ENCODE measurements at places on chromosomes 6 and 20. TPM values are rescaled to one million over a fixed set of nuclear protein-coding genes. Genes with fewer than 3 reads are reported as not detected.

GRCh38 chr20:21901470-21902275 is 196.2 kb downstream of the PAX1 start:
- no peak overlapping the region for H3K4me3 ChIP-seq
- peak; percentile 22 for DNase-seq
- no peaks in the 10 kb centered on the region for H3K27me3 ChIP-seq
- H3K27ac ChIP-seq, result no peak overlapping the region
- H3K4me1 ChIP-seq, result no peaks in the 10 kb centered on the region

- H3K4me1 ChIP-seq, result no peaks in the 10 kb centered on the region
- H3K4me3 ChIP-seq, result no peak overlapping the region
- no peaks in the 10 kb centered on the region for H3K27me3 ChIP-seq
- H3K36me3 ChIP-seq, result no peaks in the 10 kb centered on the region
- no peak overlapping the region for H3K27ac ChIP-seq
Measured at GRCh38 chr6:162497389-162497788, 230.2 kb downstream of the PRKN start.

DNA sequence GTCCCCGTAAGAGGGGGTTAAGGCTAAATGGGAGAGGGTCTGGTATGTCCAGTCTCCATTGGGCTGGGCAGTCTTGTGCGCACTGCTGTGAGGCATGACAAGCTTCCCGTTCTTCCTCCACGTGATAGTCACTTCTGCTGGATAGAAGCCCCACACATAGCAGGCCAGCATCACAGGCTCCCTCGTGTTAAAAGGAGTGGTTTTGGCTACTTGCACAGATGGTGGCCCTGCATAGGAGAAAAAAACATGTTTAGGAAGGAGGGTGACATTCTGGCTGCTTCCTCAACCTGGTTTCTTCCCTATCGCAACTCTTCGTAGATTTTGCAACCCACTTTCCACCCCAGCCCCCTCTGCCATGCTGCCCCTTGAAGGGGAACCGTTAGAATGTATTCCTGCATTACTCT is 3.6 kb downstream of the HLA-DMB start:
- DNase-seq, result no peak
- H3K27me3 ChIP-seq, result no peaks in the 10 kb centered on the region
- no peaks in the 10 kb centered on the region for H3K36me3 ChIP-seq
- H3K4me3 ChIP-seq, result no peak overlapping the region

DNA sequence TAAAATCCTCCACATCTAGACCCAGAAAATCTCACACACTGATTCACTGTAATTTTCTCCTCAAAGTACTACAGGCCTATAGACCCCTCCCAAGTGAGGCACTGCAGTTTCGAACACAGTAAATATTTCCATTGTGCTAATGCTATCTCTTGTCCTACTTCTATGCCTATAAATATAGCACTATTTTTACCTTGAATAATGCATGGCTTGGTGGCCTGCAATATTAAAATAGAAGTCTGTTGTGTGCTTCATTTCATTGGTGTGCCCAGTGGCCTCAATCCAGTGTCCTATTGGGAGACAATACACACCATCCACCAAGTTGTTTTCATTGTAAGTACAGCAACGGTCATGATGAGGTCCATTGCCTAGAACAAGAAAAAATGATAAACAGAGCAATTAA is 49.4 kb downstream of the EPM2A start:
- DNase-seq, result no peak
- H3K27ac ChIP-seq, result no peak overlapping the region
- H3K4me1 ChIP-seq, result no peaks in the 10 kb centered on the region
- peaks cover 29% of the 10 kb centered on the region for H3K36me3 ChIP-seq

Gene TSBP1
- not detected for total RNA-seq

- H3K36me3 ChIP-seq, result no peaks in the 10 kb centered on the region
- no peak overlapping the region for H3K27ac ChIP-seq
- no peak overlapping the region for H3K4me3 ChIP-seq
- H3K27me3 ChIP-seq, result no peaks in the 10 kb centered on the region
- H3K4me1 ChIP-seq, result peaks cover 8% of the 10 kb centered on the region
Measured at GRCh38 chr6:136886091-136886490, 36.0 kb upstream of the SLC35D3 start.

GRCh38 chr6:53020005-53020744 is 25.1 kb upstream of the GSTA4 start:
- H3K27me3 ChIP-seq, result no peaks in the 10 kb centered on the region
- H3K36me3 ChIP-seq, result peaks cover 61% of the 10 kb centered on the region
- DNase-seq, result no peak
- no peak overlapping the region for H3K4me3 ChIP-seq
- no peaks in the 10 kb centered on the region for H3K4me1 ChIP-seq

DNA sequence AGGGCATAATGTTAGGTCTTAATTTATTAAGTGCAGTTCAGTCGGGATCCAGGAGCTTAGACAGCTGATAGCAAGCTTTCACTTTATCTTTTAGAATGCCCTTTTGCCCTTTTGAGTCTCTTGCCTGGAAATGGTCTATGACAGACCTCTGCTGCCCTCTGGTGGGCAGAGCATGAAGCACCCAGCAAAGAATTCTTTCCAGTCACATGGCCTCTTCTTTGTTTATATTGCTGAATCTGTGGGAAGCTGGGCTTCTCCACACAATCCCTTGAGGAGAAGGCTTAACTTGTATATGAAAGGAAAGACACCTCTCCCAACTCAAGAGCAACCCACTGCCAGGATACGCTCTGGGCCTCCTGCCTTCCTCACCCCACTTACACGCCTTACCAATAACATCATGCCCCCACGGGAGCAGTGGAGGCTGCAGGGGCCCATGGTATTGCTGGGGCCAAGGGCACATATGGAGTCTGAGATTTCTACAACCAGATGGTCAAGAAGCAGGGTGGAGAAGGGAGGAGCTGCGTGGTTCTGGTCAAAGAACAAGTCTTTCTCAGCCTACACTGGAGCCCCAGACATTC is 20.4 kb downstream of the WFDC3 start:
- H3K4me1 ChIP-seq, result peaks cover 17% of the 10 kb centered on the region
- DNase-seq, result peak; percentile 95
- H3K36me3 ChIP-seq, result no peaks in the 10 kb centered on the region
- H3K4me3 ChIP-seq, result no peak overlapping the region

- no peaks in the 10 kb centered on the region for H3K4me1 ChIP-seq
- no peak overlapping the region for H3K27ac ChIP-seq
- H3K36me3 ChIP-seq, result no peaks in the 10 kb centered on the region
- no peak overlapping the region for H3K4me3 ChIP-seq
- no peaks in the 10 kb centered on the region for H3K27me3 ChIP-seq
- DNase-seq, result no peak
Measured at GRCh38 chr6:95084867-95085266, 492.5 kb upstream of the MANEA start.

Gene IL20RA
- total RNA-seq, result 3.9 TPM

Gene CCN6
- total RNA-seq, result not detected

Gene F13A1
- 27.5 TPM for total RNA-seq

DNA sequence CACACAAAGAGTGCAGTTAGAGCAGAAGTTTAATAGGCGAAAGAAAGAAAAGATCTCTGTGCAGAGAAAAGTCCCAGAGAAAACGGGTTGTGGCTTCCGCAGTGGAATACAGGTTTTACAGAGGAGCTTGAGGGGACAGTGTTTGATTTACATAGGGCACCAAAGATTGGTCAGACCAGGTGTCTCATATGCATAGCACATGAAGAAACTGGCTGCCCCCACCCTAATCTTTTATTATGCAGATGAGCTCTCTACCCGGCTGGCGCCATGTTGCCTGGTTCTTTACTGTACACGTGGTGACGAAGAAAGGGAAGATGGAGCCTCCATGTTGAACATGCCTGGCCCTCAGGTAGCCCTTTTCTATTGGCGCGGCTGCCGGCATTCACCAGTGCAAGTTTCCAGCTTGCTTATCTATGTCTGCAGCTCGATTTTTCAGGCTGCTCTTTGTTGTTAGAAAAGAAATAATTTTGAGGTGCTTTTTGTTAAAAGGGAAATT is 47.4 kb downstream of the SLC35B3 start:
- H3K4me3 ChIP-seq, result no peak overlapping the region
- no peaks in the 10 kb centered on the region for H3K36me3 ChIP-seq
- H3K27ac ChIP-seq, result no peak overlapping the region
- no peak for DNase-seq

Gene HSPA12B
- 6.1 TPM for total RNA-seq

DNA sequence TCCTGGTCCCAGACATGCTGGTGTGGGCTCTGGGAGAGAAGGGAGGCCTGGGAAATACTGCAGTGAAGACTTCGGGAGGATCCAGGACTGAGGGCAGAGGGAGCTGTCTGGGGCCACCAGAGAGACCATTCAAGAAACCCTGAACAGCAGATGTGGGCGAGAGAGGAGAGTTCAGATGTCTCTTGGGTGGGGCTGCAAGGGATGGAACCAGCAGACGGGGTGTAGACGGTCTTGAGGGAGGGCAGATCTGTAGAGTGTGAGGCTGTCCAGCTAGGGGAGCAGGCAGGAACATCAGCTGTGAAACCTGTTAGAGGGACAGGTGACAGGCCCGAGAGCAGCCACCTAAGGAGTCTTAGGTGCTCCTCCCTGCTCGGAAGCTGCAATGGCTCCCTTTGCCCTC is 38.9 kb downstream of the ITPR3 start:
- DNase-seq, result no peak
- peaks cover 94% of the 10 kb centered on the region for H3K36me3 ChIP-seq
- no peaks in the 10 kb centered on the region for H3K27me3 ChIP-seq
- H3K4me1 ChIP-seq, result no peaks in the 10 kb centered on the region

GRCh38 chr6:28165563-28165962 is 23.9 kb downstream of the ZKSCAN8 start:
- H3K4me1 ChIP-seq, result peaks cover 16% of the 10 kb centered on the region
- no peaks in the 10 kb centered on the region for H3K27me3 ChIP-seq
- no peaks in the 10 kb centered on the region for H3K36me3 ChIP-seq
- no peak overlapping the region for H3K27ac ChIP-seq

Gene CRISP2
- not detected for total RNA-seq

- no peak overlapping the region for H3K27ac ChIP-seq
- H3K27me3 ChIP-seq, result peaks cover 3% of the 10 kb centered on the region
- DNase-seq, result no peak
- no peak overlapping the region for H3K4me3 ChIP-seq
- peaks cover 55% of the 10 kb centered on the region for H3K4me1 ChIP-seq
Measured at GRCh38 chr20:64082126-64082731, 2.0 kb downstream of the LKAAEAR1 start.

GRCh38 chr6:75480425-75480824 is 13.2 kb downstream of the FILIP1 start:
- H3K27ac ChIP-seq, result no peak overlapping the region
- no peak for DNase-seq
- no peak overlapping the region for H3K4me3 ChIP-seq
- H3K4me1 ChIP-seq, result peaks cover 18% of the 10 kb centered on the region

Gene EMILIN3
- 2.6 TPM for total RNA-seq

- no peaks in the 10 kb centered on the region for H3K36me3 ChIP-seq
- H3K27me3 ChIP-seq, result no peaks in the 10 kb centered on the region
Measured at GRCh38 chr6:110629153-110629552, 152.7 kb upstream of the SLC22A16 start.

GRCh38 chr6:79404677-79405076 is 132.6 kb downstream of the LCA5 start:
- no peak overlapping the region for H3K4me3 ChIP-seq
- DNase-seq, result peak; percentile 73
- H3K36me3 ChIP-seq, result no peaks in the 10 kb centered on the region
- no peaks in the 10 kb centered on the region for H3K27me3 ChIP-seq
- peaks cover 8% of the 10 kb centered on the region for H3K4me1 ChIP-seq
- H3K27ac ChIP-seq, result peak overlapping the region; percentile 59

GRCh38 chr20:51484831-51485230 is 57.7 kb downstream of the NFATC2 start:
- no peaks in the 10 kb centered on the region for H3K27me3 ChIP-seq
- DNase-seq, result no peak
- no peak overlapping the region for H3K27ac ChIP-seq
- H3K4me3 ChIP-seq, result no peak overlapping the region

Gene DEFB114
- not detected for total RNA-seq

DNA sequence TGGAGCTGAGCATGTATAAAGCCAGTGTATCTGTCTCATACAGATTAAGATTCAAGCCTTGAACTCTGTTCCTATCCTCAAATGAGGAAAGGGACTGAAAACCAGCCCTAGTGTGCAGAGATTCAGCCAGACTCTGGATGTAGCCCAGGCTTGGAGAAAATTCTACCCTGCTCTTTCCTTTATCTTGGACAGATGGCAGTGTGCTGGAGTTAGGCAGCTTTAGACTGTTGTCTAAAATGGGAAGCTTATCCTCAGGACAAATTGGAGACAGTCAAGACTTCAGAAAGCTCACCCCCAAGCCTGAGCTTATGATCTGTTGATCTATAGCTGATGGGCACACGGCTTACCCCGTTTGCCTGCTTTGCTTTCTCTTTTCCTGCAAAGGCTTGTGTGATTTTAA is 1057.6 kb downstream of the KIF16B start:
- H3K27ac ChIP-seq, result no peak overlapping the region
- no peaks in the 10 kb centered on the region for H3K36me3 ChIP-seq
- H3K4me1 ChIP-seq, result peaks cover 10% of the 10 kb centered on the region
- H3K27me3 ChIP-seq, result no peaks in the 10 kb centered on the region
- H3K4me3 ChIP-seq, result no peak overlapping the region

- H3K4me3 ChIP-seq, result peak overlapping the region; percentile 22
- no peaks in the 10 kb centered on the region for H3K27me3 ChIP-seq
- DNase-seq, result peak; percentile 75
- H3K36me3 ChIP-seq, result no peaks in the 10 kb centered on the region
Measured at GRCh38 chr20:5845681-5846615, 95.7 kb downstream of the SHLD1 start.

Gene MOXD1
- 16.2 TPM for total RNA-seq

Gene FAM83C
- total RNA-seq, result not detected

DNA sequence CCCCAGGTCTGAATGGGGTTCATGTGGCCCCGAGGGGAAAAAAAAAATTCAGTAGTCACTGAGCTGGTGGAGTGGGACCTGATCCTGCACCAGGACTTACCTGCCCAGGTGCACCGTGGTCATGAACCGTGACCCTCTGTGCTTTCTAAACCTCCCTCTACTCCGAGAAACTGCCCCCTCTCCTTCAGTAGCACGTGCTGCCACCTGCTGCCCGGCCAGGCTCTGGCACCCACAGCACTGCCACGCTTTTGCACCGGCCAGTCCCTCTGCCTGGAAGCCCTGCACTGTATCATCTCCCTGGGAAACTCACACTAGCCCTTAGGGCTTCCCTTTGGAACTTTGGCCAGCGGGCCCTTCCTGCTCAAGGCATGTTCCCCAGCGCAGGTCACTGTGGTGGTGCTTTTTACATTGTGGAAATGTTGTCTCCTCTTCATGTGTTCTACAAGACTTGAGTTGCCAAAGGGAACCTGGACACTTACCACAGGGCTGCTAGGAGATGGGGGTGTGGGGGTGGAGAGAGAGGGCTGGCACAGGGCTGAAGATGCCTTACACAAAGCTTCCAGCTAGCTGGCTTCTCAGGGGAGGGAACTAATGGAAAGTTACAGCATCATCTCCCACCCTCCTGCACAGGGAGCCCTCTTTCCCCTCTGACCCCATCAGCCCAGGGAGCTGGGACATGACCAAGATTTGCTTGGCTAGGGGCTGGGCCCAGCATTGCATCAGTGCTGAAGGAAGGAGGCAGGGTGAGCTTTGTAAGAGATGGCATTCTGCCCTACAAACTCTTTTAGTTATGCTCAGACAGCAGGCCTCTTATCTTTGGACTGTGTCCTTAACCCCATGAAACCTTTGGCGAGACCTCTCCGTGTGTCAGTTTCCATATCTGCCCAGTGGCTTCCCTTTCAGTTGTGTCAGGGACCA is 2.5 kb upstream of the PTPRT start:
- H3K27ac ChIP-seq, result no peak overlapping the region
- H3K4me1 ChIP-seq, result peaks cover 25% of the 10 kb centered on the region
- peak; percentile 46 for DNase-seq
- peaks cover 71% of the 10 kb centered on the region for H3K27me3 ChIP-seq

GRCh38 chr6:50939931-50940330 is 121.3 kb downstream of the TFAP2B start:
- no peak overlapping the region for H3K27ac ChIP-seq
- no peak for DNase-seq
- no peaks in the 10 kb centered on the region for H3K27me3 ChIP-seq
- H3K4me1 ChIP-seq, result no peaks in the 10 kb centered on the region
- no peaks in the 10 kb centered on the region for H3K36me3 ChIP-seq
- no peak overlapping the region for H3K4me3 ChIP-seq

Measured in stomach (tissue), 19 donors.